Astrocyte of the spinal cord (primary cell): ENCODE measurements at places on chromosomes 2 and 18.

DNA sequence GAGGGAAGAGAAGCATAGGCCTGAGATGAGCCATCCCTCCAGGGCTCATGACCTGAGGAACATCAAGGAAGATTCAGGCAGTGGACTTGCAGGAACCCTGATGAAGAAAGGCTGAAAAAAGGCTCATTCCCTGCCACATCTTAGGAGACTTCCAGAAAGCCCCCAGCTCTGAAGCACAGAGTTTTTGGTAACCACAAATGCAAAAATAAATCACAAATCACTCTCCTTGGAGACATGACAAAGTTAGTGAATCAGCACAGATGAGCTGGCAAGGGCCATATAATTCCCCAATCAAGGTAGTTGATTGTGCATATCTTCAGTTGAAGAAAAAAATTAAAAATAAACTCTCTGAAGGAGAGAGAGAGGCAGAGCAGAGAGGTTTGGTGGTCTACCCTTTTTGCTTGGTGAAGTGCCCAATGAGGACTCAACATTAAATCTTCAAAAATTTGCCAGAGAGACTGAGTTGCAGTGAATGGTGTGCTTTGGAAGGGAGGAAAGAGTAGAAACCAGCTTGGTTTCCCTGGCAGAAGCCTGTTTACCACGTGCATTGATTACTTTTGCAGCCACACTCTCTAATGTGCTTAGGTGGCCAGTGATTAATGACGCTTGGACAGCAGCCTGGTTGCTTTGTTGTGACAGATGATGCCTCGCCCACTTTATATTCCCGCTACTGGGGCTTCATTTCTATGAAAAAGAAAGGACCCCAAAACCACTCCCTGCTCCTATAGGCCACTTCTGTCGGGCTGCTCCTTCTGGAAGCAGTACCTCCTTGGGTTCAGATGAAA is 257.4 kb upstream of the SLC14A2 start:
- DNase-seq, result no peak

DNA sequence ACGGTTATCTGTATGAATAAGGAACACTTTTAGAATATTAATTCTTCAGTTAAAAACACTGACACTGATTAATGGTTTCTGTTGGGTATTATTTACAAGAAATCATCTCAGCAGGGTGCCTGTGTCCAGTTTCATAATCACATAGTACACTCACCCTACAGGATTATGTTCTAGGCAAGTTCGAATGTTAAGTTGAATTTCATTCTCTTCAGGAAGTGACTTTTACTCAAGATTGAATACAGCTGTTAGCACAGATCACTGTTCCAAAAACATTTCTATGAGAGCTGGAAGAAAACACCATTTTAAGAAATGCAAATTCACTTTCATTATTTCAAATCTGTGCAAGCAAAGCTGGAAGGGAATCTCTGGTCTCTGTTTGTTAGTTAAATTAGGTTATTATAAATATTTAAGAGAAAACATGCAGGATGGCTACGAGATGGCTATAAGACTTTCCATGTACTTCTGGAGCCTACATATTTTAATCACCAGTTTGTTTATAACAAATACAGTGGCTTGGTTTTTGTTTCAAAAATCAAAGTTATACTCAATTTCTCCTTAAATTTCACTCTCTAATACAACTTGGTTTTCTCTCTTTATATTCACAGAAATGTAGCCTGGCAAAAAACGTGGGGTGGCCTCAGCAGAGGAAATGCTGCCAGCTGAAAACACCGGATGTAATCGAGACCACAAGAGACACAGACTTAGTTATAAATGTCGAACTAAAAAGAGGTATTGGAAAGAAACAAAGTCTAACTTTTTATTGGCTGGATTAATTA is 65.8 kb downstream of the RBMS1 start:
- DNase-seq, result peak; percentile 76

- peak; percentile 65 for DNase-seq
Measured at GRCh38 chr2:199136681-199137080, 321.1 kb downstream of the SATB2 start.

DNA sequence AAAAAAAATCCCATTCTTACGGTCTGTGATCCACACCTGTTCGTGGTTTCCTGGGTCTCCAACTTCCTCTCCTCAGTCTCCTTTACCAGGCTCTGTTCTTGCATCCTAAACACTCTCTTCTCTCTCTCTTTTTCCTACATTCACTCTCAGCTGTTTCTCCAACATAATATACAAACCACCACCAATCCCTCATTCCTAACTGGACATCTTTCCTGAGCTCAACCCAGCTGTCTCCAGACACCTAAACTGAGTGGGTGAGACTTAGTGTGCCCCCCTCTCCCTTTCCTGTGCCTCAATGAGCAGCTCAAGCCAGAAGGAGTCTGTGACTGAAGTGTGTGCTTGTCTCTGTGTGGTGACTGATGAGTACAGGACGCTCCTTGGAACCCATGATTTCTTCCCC is 59.4 kb downstream of the LIPG start:
- DNase-seq, result no peak

DNA sequence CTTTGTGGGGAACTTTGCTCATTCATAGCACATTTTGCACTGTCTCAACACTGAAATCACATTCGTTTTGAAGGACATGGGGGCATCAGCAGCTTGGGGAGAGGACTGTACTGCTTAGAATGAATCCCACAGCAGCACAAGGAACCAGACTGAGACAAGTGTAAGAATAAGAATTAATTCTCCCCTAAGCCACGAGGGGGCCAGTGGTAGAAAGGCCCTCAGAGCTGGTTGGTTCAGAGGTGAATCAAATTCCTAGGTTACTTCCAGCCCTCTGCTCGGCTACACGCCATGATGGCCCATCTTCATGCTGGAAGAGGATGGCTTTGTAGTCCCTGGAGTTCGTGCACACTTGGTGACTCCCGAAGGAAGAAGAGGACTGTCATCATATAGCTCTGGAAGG is 12.0 kb upstream of the MC5R start:
- no peak for DNase-seq
